Activated CD8-positive, alpha-beta memory T cell treated with anti-CD3 and anti-CD28 coated beads for 1 hour (primary cell): ENCODE measurements at places on chromosomes 1 and 21.
A peak's percentile ranks its signal among the peaks of the same experiment; 100 is the strongest.

GRCh38 chr1:165259236-165259635 lies 97.3 kb downstream of the LMX1A start:
- no peak for DNase-seq

DNA sequence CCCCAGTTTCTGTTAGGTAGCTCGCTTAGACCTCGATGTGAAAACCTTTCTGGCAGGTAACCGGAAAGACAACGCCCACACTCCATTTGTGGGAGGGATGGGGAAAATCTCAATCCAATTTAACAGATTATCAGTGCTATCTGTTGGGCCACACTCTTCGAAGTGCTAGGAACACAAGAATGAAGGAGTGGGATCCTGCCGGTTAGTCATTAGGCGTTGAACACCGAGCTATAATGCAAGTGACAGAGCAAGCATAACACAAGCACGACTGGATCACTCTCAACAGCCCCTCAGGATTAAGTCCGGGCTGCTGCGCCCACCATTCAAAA lies 531 bp downstream of the SNIP1 start:
- DNase-seq = no peak

DNA sequence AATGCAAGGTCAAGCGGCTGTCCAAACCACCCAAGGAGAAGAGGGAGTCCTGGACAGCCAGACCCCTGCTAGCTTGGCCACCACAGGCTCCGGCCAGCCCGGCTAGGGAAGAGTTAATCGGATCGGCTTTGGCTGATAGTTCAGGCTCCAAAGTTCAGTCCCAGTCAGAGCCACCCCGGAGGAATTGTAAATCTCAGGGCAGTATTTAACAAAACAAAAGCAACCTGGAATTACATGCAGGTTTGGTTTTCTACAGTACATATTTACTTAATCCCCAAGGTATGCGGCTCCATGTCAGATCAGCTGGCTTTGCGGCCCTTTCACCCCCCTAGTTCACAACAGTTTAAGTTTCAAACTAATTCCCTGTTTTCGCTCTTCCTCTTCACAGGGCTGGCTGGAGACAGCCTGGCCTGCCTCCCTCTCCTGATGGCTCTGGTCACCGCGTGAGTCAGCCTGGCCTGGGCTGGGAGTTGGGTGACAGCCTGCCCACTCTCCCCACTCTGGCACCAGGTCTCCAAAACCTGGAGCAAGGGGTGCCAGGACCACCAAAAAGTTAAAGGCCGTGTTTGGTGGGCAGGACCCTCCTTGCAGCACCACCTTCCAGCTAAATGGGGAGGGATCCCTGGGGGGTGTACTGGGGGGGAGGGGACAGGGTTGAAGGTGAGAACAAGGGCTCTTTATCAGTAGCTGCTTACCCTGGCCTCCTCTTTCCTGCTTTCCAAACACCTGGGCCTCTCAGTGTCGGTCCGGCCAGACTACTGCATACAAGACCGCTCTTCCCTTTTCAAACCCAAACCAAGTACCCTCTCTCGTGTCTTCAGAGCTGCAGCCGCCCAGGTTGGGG lies 1.9 kb downstream of the DHRS3 start:
- DNase-seq = no peak

- no peak for DNase-seq
These were observed 24.6 kb downstream of the CLSPN start for GRCh38 chr1:35745124-35745730.

GRCh38 chr1:34745666-34746065 lies 9.2 kb upstream of the GJB5 start:
- no peak for DNase-seq

DNA sequence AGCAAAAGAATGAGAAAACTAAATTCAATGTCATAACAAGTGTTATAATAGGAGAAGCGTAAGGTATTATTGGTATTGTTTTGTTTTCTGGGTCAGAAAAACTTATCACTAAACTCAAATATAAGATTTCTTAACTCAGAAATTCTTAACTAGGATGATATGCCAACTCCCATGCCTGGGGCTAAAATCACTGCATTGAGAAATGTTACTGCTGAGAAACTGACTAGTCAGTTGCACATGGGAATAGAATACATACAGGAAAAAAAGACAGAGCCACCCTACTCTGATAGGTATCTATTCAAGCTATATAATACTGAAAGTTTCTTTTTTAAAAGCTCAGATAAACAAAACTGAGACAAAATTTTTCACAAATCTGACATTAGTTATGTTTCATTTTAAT lies 56.3 kb downstream of the PRPF38A start:
- DNase-seq = no peak

DNA sequence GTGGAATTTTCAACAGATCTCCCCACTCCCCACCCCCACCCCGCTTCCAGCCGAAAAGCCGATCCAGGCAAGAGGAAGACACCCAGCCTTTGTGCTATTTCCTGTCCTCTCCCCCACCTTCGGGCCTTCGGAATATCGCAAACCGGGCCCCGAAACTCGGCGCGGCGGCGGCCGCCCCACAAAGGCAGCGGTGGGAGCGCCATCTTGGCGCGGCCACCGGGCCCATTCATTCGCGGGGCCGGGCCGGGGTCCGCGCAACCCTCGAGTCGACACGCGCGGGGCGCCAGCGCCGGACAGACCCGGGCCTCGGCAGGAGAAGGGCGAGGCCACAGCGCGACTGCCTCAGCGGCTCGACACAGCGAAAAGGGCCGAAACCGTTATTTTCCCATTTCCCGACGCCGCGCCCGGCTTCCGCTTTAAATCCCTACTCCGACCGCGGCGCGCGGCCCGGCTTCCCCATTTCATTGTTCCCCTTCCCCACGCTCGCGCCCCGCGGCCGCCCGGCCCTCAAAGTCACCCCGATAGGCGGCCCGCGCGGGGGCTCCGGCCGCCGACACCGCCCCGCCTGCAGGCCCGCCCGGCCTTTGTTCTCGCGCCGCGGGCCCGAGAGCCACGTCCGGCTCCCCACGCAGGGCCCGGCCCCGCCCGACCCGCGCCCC lies 911 bp downstream of the GNB1 start:
- no peak for DNase-seq

DNA sequence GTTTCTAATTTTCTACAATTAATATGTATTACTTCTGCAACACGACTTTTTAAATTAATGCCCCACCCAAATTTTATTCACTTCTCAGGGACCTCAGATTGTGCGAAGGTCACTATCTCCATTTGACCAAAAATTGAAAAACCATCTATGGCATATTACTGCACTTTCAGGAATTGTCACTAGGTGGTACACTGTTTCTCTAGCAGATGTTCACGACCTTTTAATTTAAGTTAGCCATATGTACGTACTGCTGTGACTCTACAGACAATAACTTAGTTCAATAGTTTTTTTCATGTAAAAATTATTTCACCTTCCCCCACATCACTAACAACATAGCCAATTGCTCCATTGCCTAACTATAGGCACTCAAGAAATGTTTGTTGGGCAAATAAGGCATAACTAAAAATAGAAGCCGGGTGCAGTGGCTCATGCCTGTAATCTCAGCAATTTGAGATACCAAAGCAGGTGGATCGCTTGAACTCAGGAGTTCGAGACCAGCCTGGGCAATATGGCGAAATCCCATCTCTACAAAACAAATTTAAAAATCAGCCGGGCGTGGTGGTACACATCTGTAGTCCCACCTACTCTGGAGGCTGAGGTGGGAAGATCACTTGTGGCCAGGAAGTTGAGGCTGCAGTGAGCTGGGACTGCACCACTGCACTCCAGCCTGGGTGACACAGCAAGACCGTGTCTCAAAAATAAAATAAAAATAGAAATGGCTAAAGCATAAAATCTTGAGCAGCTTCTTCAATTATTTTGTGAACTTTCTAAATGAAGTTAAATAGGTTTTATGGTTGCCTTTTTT lies 75.7 kb upstream of the PKN2 start:
- DNase-seq = no peak

- DNase-seq = no peak
These were observed 63.5 kb downstream of the SKI start for GRCh38 chr1:2291577-2291976.

DNA sequence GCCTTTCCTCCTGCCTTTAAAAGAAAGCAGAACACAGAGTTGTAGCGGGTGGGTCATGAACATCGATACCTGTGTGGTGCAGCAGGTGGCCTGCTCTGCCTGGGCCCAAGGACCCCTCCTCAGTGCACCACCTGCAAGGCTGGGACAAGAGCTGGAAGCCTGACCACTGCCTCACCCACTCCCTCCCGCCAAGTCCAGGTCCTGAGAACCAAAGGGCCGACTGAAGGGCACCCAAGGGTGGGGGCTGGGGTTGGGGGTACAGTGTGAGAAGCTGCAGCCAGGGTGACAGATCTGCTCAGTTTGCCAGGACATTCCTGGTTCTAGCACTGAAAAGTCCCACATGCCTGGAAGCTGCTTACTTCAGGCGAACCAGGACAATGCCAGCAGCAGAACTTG lies 36.1 kb downstream of the NTPCR start:
- no peak for DNase-seq

DNA sequence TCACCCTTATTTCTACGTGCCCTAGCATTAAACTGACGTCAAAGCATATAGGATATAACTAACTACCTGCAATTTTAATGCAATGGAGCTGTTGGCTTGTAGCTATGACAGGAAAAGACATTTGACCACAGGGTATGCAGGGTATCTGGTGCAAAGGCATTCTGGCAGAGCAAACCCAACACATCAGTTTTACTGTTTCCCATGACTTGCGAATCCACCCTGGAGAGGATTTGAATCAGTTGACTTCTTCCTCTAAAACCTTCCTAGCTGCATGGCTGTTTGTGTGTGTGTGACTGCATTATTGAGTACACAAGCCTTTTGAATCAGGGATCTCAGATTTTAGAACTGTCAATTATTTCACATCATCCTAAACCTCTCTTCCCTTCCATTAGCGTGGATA lies 41.7 kb upstream of the SYT14 start:
- DNase-seq = no peak

DNA sequence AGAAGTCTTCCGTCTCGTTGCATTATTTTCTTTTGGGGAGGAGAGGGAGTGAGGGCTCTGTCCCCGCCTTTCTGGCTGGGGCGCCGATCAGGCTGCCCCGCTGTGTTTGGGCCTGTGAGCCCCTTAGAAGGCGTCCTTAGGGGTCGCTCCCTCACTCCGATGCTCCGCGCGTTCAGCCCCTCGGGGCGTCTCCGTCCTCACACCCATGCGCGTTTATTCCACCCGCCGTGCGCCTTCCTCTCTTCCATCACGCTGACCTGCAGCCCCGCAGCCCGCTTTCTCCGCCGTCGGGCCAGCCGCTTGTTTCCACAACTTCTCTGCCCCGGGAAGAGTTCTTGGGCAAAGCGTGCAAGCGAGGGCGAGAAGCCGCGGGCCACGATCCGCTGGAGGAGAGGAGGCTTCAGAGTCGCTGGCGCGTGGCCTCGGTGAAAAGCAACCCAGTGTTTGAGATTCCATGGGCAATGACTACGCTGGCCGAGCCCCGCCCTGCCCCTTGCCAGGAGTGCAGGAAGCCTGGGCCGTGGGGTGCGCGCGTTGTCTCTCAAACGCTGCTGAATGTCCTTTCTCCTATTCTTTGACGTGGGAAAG lies 27.7 kb downstream of the TRIM11 start:
- no peak for DNase-seq

GRCh38 chr1:3125546-3126368 lies 56.8 kb downstream of the PRDM16 start:
- DNase-seq = no peak

GRCh38 chr1:81803431-81804110 lies 2.8 kb downstream of the ADGRL2 start:
- no peak for DNase-seq

- DNase-seq = no peak
These were observed 116.0 kb downstream of the NOS1AP start for GRCh38 chr1:162185314-162186025.

DNA sequence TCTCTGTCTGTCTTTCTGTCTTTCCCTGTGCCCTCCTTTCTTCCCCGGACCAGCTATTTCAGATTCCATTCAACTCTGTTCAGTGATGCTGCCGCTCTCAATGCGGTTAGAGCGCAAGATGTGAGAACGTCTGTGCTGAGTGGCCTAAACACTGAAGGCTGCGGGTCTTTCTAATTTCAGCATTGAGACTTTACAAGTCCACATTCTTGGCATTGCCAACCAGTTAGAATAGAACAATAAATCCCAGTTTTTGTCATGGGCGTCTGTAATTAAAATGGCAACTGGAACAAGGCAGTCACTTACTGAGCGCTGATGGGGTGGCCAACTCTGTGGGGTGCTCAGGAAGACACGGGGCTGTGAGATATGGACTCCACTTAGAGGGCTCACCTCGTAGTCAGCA lies 112.8 kb downstream of the DHRS3 start:
- no peak for DNase-seq

- DNase-seq = no peak
These were observed 1.1 kb upstream of the CDC73 start for GRCh38 chr1:193120604-193121166.

- DNase-seq = no peak
These were observed 61.8 kb upstream of the LRRC8D start for GRCh38 chr1:89759036-89759435.

- DNase-seq = peak; percentile 15
These were observed at the start of gene SLAMF8 for GRCh38 chr1:159826441-159827101. Gene SLAMF8 (plus strand): TSS chr1:159826873. CDS start chr1:159826899, 26 bp downstream.

DNA sequence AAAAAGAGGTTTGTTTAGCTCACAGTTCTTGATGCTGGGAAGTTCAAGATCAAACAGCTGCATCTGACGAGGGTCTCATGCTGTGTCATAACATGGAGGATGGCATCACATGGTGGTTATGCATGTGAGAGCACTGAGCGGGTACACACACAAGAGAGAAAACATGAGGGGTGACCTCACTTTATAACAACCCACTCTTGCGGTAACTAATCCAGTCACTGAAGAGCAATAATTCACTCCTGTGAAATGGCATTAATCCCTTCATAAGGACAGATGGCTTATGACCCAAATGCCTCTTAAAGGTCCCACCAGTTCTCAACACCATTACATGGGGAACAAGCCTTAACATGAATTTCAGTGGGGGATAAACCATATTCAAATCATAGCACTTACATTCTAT lies 23.2 kb upstream of the CHIT1 start:
- no peak for DNase-seq

DNA sequence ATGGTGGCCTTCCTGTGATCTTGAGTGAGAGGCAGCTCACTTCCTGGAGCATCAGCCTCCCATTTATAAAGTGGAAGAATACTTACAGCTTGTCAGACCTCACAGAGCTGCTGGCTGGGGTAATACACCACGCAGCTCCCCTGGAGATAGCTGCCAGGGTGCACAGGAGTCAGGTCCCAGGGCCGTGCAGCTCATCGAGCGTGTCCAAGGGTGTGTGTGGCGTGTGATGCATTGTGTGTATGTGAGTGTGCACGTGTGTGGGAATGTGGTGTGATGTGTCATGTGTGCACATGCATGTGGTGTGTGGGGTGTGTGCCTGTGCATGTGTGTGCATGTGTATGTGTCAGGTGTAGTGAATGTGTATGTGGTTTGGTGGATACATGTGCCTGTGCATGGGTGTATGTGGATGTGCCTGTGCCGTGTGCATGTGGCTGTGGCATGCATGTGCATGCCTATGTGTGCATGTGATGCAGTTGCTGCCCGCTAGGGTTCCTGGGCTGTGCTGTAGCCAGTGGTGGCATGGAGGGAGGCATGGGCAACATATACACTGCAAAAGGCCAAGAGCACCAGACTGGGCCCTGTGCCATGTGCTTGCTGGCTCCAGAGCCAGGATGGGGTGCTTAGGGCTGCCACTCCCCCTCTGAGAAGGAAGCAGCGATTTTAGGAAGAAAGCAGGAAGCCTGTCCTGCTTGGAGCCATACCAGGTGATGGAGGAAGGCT lies 24.6 kb downstream of the WNT3A start:
- DNase-seq = no peak

GRCh38 chr21:16550917-16551741 lies 821.3 kb downstream of the USP25 start:
- DNase-seq = no peak
